ENCODE measurements at places on chromosomes 2 and 18. TPM values are rescaled to one million over a fixed set of nuclear protein-coding genes. Genes with fewer than 3 reads are reported as not detected.

GKN2 gene
- not detected for total RNA-seq

HRH4 gene
- 0.15 TPM for total RNA-seq

MEP1B gene
- 1.3 TPM for total RNA-seq

LINC00305 gene
- total RNA-seq = not detected

SCYGR7 gene
- total RNA-seq = not detected

ANKRD30BL gene
- not detected for total RNA-seq

PKDCC gene
- 14.2 TPM for total RNA-seq
